Activated CD8-positive, alpha-beta memory T cell treated with anti-CD3 and anti-CD28 coated beads, Interleukin-2, amount 50 U/mL, for 4 hours (primary cell): ENCODE measurements at places on chromosomes 3 and 15.

DNA sequence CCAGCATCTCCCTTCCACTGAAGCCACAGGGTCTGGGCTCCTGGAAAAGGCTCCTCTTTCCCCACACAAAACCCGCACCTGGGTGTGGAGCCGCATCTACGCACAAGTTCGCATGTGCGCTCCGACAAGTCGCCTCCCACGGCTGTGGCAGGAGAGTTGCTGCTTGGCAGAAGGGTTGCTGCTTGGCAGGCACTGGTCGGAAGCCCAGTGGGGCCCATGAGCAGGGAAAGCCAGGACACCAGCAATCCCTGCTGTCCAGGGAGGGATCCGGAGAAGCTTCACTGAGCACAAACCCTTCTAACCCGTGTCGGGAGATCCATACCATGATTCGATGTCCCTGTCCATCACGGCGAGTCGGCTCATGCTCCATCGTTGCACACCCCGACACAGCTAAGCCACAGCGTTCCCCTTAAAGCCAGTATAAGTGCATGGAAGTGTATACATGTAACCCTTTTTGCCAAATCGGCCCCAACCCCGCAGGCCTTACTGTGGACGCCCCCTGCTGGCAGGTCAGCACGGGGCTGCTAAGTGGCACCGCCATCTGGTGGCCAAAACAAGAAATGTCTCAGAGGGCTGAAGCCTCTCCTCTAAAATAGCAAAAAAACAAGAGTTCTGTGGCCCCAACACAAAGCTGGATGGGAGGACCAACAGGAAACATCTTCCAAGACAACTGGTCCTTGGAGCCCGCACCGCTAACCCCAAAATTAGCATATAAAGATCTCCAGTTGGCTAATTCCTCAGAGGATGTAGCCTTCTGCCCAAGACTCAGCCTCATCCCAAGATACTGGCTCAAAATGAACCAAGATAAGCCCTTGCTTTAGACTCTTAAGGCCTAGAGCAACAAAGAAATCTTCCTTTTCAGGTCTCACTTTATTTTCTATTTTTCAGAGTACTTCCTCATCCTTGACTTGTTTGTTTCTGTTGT is 8.3 kb downstream of the ANKRD63 start:
- DNase-seq: peak; percentile 87

DNA sequence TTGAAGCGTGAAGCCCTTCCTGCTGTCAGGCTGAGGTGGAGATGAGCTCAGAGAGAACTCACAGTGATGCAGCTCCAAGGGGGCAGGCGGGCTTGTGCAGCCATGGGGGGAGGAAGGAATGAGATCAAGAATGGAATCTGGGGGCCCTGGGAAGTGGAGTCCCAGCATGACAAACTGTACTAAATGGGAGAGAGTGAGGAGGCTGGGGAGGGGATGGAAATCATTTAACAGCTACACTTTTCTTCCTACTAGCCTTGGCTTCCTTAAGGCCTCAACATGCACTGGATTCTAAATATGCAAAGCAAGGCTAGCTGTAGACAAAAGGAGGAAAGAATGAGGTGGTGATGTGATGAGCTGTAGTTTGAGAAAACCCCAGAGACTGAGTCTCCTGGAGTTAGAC is 133.9 kb downstream of the EEFSEC start:
- no peak for DNase-seq

- DNase-seq: no peak
Measured at GRCh38 chr3:17070161-17070959, 185.6 kb downstream of the PLCL2 start.

- DNase-seq: no peak
Measured at GRCh38 chr15:44102675-44103254, 92.3 kb downstream of the FRMD5 start.

- DNase-seq: no peak
Measured at GRCh38 chr15:78056714-78057269, 20.7 kb downstream of the TBC1D2B start.

GRCh38 chr15:59326856-59327255 is 45.8 kb downstream of the MYO1E start:
- DNase-seq: no peak

DNA sequence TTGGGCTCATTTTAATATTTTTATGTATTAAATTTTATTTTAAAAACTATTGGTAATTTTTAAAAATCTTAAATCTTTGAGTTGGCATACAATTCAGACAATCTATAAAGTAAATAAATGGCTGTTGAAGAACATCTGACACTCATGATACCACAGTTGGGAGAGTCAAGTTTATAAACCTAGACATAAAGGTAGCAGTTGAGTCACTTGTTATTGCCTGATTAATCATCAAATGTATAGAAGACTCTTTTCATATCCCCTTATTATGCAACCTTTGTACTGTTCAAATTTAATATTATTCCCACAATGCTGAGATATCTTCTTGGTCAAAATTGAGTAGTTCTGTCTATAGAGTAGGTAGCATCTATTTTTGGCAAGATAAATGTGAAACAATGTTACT is 19.6 kb downstream of the PAQR9 start:
- DNase-seq: no peak

GRCh38 chr3:136920904-136921611 is 36.7 kb upstream of the IL20RB start:
- no peak for DNase-seq

DNA sequence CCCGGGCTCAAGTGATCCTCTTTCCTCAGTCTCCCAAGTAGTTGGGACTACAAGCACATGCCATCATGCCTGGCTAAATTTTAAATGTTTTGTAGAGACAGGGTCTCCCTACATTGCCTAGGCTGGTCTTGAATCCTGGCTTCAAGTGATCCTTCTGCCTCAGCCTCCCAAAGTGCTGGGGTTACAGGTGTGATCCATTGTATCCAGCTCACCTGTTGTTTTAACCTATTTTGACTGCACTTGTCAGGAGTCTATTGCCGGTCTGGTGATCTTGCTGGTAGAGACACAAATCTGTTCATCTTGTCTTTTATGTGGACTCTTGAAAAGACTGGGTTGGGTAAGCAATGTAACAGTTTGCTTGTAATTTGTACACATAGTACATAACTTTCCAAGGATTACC is 7.9 kb downstream of the IREB2 start:
- DNase-seq: no peak

- no peak for DNase-seq
Measured at GRCh38 chr15:49430046-49430445, 7.0 kb downstream of the FGF7 start.

GRCh38 chr3:149085828-149086231 is 503 bp downstream of the HLTF start:
- DNase-seq: no peak

DNA sequence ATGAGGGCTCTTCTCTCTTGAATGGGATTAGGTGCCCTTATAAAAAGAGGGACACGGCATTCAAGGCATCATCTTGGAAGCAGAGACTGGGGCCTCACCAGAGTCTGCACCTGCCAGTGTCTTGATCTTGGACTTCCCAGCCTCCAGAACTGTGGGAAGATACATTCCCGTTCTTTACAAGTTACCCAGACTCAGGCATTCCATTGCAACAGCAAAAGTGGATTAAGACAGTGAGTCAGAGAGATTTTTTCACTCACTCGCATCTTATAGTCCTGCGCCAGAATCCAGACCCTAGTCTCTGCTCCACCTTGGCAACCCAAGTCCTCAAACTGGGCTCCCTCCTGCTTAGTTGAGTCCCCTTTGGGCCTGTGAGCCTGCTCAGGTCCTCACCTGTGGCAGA is 2.7 kb downstream of the LCTL start:
- no peak for DNase-seq

DNA sequence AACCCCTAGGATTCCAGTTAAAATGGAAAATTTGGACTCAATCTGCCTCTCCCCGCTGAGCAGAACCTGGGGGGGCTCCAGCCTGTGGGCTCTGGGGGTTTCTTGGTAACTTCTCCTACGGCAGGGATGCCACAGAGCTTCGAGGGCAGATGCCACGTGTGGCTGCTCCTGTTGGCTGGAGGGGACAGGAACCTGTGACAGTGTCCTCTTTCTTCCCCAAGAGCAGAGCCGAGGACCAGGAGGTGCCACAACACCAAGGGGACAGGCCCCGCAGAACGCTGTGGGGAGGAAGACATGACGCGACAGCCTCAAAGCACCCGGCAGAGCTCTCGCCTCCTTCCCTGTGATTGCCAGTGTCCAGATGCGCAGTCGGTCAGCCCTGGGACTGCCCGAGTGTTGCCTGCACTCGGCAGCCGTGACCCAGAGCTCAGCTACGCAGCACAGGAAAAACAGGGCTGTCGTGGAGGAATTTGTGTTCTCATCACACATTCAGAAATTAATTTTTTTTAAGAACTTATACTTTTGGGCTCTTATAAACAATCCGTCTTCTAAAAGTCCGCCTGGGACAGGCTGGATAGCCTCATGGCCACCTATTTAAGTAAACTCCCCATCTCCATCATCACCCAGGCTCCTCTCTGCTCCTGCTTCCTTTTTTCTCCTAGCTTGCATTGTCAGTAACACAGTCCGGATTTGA is 131.9 kb upstream of the MEF2A start:
- peak; percentile 4 for DNase-seq

GRCh38 chr3:194723846-194724618 is 38.3 kb downstream of the FAM43A start:
- DNase-seq: no peak

DNA sequence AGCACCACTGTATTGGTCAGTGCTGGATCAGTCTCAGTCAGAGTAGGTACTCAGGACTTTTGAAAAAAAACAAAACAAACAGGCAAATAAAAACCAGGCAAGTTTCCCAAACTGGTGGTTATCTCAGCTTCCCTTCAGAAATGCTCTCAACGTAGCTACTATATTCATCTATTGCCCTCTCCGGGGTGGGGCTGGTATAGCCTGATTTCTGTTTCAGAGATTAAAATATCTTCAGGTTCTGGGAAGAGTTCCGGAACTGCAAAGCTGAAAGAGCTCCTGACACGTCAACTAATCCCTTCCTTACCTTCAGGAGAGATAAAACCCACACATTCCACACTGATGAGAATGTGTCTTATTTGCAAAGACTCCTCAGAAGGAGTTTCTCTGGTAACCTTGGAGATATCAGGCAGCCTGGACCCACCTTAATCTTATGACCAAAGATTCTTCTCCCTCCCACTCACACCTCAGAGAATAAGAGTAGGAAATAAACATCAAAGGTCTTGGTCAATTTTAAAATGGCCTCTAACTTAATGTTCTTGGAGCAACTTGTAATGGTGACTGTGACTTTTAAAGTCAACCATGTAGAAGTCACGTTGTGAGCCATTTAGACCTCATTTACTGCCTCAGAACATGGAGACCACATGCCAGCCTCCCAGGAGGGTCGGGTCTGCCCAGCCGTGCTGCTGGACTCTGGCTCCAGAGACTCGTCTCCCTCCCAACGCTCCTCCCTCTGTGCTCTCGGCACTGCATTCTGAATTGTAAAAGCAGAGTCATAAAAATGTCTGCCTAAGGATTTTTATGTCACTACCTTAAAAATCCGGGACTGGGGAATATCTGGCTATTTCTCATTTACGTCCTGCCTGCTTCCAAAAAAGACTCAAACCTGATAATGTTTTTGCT is 53.8 kb downstream of the CDCP1 start:
- DNase-seq: no peak

- no peak for DNase-seq
Measured at GRCh38 chr3:128701342-128702212, 24.4 kb upstream of the RAB7A start.

DNA sequence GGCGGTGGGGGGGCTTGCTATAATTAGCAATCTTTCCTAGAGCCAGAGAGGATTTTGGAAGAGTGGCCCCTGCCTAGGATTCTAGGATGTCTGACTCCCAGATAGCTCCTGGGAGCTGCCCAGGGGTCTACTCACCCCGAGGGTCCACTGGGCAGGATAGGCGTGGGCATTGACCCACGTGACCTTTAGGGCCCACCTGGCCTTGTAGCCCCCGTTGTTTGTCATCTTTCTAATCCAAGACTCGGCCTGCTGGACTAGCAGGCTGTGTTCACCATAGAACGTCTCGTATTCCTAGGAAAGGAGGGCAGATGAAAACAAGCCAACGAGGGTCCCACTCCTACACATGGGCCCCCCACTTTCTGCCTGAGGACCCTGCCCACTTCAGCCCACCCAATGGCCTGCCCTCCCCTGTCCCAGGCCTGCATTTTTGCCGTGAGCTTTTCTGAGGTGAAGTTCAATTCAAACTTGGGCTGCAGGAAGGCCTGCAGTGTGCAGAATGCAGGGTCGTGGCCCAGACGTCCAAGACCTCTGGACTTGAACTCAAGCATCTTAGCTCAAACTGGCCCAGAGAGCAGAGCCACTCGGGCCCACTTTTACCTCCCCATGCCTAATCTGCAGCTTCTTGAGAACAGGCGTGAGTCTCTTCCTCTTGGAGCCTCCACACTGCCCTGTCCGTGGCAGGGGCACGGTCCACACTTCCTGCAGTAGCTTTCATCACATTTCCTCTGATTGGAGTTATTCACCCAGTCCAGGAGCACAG is 41.5 kb downstream of the MUC4 start:
- DNase-seq: no peak

- no peak for DNase-seq
Measured at GRCh38 chr15:76223521-76223920, 87.7 kb downstream of the ETFA start.

DNA sequence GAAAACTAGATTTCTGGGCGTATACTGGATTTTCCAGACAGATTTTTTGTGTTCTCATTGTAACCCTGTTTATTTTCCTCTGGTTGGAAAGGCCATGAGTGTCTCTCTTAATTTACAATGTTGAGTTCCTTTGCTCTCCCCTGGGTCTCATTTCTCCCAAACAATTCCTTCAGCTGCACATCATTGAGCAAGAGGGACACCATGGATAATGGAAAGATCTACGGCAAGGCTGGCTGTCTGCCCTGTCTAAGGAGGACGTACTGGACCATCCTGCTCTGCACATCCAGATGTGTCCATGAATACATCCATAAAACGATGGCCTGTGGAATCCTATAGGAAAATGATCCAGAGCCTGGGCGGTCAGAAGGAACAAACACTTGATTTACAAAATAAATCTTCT is 258.1 kb upstream of the MCTP2 start:
- DNase-seq: no peak

GRCh38 chr15:84649706-84650105 is 4.4 kb downstream of the WDR73 start:
- DNase-seq: no peak

- no peak for DNase-seq
Measured at GRCh38 chr3:114213292-114213626, 24.1 kb downstream of the ZNF80 start.

- DNase-seq: no peak
Measured at GRCh38 chr3:9361691-9362388, 1.0 kb upstream of the THUMPD3 start.

- no peak for DNase-seq
Measured at GRCh38 chr3:36258421-36258820, 121.9 kb upstream of the STAC start.

GRCh38 chr3:81242871-81243270 is 518.6 kb downstream of the GBE1 start:
- no peak for DNase-seq

GRCh38 chr15:28178290-28178689 is 79.2 kb upstream of the OCA2 start:
- DNase-seq: no peak

- DNase-seq: no peak
Measured at GRCh38 chr3:103403191-103403590, 968.4 kb downstream of the ZPLD1 start.

GRCh38 chr3:107404727-107405469 is 27.7 kb downstream of the CCDC54 start:
- DNase-seq: no peak
